ENCODE measurements at places on chromosomes 2 and 18. TPM values are rescaled to one million over a fixed set of nuclear protein-coding genes. Genes with fewer than 3 reads are reported as not detected.

The DSC2 gene
- total RNA-seq, result 11.9 TPM

The ACMSD gene
- not detected for total RNA-seq

The ANKRD62 gene
- not detected for total RNA-seq

The CCDC85A gene
- total RNA-seq, result 7.6 TPM

The NCKAP5 gene
- total RNA-seq, result 1.7 TPM

The KIF3C gene
- total RNA-seq, result 7.4 TPM

The VWC2L gene
- not detected for total RNA-seq
